ENCODE measurements at places on chromosomes 3 and 15.

GRCh38 chr15:77531191-77532000 is 101.3 kb downstream of the LINGO1 start:
- no peak for DNase-seq

DNA sequence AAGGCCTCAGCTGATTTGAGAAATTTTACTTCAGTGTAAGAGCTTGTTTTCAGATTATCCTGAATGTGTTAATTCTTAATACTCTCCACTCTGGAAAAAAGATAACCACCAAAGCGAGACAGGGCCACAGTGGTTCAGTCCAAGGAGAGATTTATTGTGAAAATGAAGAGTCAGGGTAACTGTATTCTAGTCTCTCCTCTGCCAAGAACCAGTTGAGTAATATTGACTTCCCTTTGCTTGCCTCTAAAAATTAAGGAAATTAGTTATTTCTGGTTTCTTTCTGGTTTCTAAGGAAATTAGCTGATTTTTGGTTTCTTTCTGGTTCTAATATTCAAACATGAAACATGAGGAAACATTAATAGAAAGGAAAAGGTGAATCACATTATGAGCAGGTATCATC is 34.9 kb downstream of the PPP1R2 start:
- no peak for DNase-seq

DNA sequence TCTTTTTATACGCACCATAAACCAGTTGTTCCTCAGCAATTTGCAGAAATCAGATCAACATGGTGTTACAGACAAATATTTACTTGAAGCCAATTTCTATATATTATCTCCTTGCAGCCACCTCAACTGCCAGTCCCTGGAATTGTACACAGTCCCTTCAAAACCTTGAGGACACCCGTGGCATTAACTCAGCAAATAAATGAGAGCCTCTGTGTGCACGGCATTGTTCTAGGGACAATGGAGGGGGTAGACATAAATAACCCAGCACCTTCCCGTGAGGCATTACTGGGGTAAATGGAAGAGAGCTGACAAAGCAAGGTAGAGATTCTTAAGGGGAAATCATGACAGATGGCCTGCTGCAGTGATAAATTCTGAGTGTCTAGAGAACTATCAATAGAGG is 12.5 kb downstream of the TM2D3 start:
- no peak for DNase-seq

GRCh38 chr3:65584913-65585312 is 453.8 kb downstream of the MAGI1 start:
- DNase-seq, result no peak

GRCh38 chr15:70812827-70813364 is 41.1 kb downstream of the LARP6 start:
- DNase-seq, result no peak

GRCh38 chr15:68389936-68390817 is 41.8 kb downstream of the ITGA11 start:
- no peak for DNase-seq

GRCh38 chr3:190117981-190118380 is 2.7 kb downstream of the P3H2 start:
- no peak for DNase-seq

DNA sequence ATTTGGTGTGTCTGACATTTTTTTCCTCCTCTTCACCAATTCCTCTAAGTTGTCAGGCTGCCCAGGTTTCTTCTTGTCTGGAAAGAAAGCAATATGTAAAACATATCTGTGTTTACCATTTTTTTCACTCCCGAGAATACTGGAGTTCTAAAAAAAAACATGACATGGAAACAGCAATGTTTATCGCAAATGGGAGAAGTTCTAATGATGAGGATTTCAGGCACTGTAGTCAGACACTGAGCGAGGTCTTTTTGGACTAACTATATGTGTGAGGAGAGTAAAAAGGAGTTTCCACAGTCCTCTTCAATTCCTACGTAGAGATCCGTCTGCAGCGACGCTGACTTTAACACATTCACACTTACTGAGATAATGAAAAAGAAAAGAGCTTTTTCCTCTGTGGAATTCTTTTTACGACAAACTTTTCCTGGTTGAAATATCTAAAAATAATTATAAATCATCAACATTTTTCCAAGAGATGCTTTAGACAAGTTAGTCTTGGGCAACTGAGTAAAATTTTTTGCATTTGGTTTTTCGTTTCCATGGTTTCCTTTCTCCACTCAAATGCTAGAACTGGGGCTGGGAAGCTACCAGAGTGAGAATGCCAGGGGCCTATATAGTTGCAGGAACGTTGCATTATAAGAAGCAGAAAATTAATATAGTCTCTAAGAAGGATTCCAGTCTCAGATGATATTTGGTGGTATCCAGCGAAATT is 8.4 kb upstream of the SETMAR start:
- no peak for DNase-seq

GRCh38 chr3:181915551-181915950 is 203.8 kb downstream of the SOX2 start:
- no peak for DNase-seq

DNA sequence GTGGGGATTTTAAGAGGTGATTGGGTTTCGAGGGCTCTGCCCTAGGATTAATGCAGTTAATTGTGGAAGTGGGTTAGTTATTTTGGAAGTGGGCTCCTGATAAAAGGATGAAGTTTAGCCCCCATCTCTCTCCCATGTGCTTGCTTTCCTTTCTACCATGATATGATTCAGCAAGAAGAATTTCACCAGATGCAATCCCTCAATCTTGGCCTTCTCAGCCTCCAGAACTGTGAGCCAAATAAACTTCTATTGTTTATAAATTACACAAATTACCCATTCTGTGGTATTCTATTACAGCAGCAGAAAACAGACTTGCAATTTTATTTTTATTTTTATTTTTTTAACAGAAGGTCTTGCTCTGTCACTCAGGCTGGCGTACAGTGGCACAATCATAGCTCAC is 27.3 kb upstream of the UBE2E1 start:
- DNase-seq, result no peak

- DNase-seq, result no peak
These were observed 16.8 kb downstream of the BMF start for GRCh38 chr15:40091861-40092255.

DNA sequence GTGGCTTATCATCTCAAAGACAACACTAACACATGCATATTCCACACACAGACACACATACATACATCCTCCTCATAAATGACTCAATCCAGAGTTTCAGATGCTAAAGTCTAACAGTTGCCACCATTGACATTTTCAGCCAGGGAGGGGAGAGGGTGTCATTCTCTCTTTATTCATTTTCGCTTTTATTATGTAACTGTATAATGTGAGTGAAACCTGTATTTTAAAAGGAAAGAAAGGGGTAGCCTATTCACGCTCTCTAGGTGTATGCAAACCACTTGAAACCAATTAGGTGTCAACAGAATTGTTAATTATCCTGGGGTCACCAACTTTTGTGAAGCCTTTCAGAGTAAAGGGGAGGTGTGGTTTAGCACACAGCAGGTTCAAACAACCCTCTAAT is 1282.9 kb downstream of the ROBO2 start:
- DNase-seq, result no peak

GRCh38 chr3:25035526-25035925 is 392.5 kb upstream of the RARB start:
- no peak for DNase-seq

- DNase-seq, result no peak
These were observed 50.8 kb downstream of the PCSK6 start for GRCh38 chr15:101438482-101439284.

DNA sequence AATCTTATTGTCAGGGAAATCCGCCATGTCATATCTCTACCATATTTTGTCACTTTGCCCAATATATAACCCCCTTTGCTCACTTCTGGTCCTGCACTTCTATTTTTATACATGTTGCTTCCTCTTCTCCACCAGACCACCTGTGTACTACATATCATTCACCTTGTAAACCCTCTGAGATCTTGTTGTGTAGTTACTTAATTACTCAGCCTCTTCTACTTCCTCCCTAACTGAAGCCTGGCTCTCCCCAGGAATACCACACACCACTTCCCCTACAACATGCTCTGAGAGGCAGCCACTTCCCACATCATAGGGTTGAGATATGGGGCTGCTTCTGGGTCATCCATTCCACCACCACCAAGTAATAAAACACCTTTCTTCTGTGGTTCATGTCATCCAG is 10.0 kb downstream of the HEXA start:
- DNase-seq, result no peak
